ENCODE measurements at places on chromosomes 5 and 9. TPM values are rescaled to one million over a fixed set of nuclear protein-coding genes. Genes with fewer than 3 reads are reported as not detected.

- H3K27ac ChIP-seq = no peak overlapping the region
- no peaks in the 10 kb centered on the region for H3K36me3 ChIP-seq
- H3K4me3 ChIP-seq = no peak overlapping the region
- no peaks in the 10 kb centered on the region for H3K4me1 ChIP-seq
- H3K27me3 ChIP-seq = no peaks in the 10 kb centered on the region
Observed at GRCh38 chr5:96067894-96068614, 106.4 kb upstream of the ELL2 start.

SLC35A4 gene
- 18.5 TPM for total RNA-seq

- H3K36me3 ChIP-seq = no peaks in the 10 kb centered on the region
- DNase-seq = peak; percentile 5
Observed at GRCh38 chr5:132057498-132058255, 2.8 kb upstream of the IL3 start.

- DNase-seq = no peak
- H3K27me3 ChIP-seq = no peaks in the 10 kb centered on the region
- H3K36me3 ChIP-seq = no peaks in the 10 kb centered on the region
- no peak overlapping the region for H3K4me3 ChIP-seq
- H3K27ac ChIP-seq = no peak overlapping the region
Observed at GRCh38 chr9:124179196-124180071, 78.3 kb upstream of the NEK6 start.

GRCh38 chr9:21810881-21811280 is 8.4 kb downstream of the MTAP start:
- H3K4me3 ChIP-seq = no peak overlapping the region
- H3K27ac ChIP-seq = no peak overlapping the region
- no peaks in the 10 kb centered on the region for H3K36me3 ChIP-seq
- H3K27me3 ChIP-seq = no peaks in the 10 kb centered on the region

- no peak overlapping the region for H3K4me3 ChIP-seq
- DNase-seq = peak; percentile 65
- H3K27ac ChIP-seq = no peak overlapping the region
- H3K27me3 ChIP-seq = no peaks in the 10 kb centered on the region
- no peaks in the 10 kb centered on the region for H3K4me1 ChIP-seq
- no peaks in the 10 kb centered on the region for H3K36me3 ChIP-seq
Observed at GRCh38 chr5:1374679-1375055, 29.8 kb upstream of the CLPTM1L start.

PDGFRB gene
- total RNA-seq = 34.2 TPM

- no peaks in the 10 kb centered on the region for H3K27me3 ChIP-seq
- H3K36me3 ChIP-seq = no peaks in the 10 kb centered on the region
- H3K4me1 ChIP-seq = no peaks in the 10 kb centered on the region
- peak; percentile 44 for DNase-seq
Observed at GRCh38 chr5:174231956-174232487, 186.5 kb downstream of the NSG2 start.

DNA sequence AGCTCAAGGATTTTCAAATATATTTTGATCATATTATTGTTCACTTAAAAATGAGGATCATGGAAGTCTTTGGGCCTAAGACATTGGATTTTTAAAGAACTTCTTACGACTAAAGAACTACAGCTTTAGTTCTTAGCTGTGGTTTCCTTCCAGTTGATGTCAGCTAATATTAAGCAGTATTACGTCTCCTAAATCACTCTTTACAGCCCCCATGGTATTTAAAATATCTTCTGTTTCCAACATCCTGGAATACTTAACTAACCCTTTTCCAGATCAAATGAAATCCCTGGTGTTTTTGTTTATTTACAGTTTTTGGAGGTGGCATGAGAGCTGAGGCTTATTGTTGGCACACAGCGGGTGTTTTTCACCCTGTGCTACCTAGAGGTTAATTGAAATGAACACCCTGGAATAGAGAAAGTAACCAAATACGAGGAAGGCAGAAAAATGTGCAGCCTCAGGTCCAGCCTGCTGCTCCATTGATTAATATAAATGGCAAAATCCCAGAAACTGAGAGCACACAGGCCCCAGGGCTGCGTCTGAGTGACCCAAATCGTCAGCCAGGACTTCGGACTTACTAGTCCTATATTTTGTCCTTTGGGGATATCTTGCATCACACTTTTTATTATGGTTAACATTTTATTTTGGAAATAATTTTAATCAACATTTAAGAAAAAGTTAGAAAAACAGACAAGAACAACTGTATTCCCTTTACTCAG is 52.3 kb upstream of the ICE1 start:
- H3K4me1 ChIP-seq = no peaks in the 10 kb centered on the region
- no peaks in the 10 kb centered on the region for H3K27me3 ChIP-seq
- no peak for DNase-seq

- H3K4me3 ChIP-seq = no peak overlapping the region
- no peaks in the 10 kb centered on the region for H3K36me3 ChIP-seq
- H3K27ac ChIP-seq = no peak overlapping the region
- H3K4me1 ChIP-seq = peaks cover 22% of the 10 kb centered on the region
Observed at GRCh38 chr5:138495351-138495750, 30.1 kb downstream of the EGR1 start.

DNA sequence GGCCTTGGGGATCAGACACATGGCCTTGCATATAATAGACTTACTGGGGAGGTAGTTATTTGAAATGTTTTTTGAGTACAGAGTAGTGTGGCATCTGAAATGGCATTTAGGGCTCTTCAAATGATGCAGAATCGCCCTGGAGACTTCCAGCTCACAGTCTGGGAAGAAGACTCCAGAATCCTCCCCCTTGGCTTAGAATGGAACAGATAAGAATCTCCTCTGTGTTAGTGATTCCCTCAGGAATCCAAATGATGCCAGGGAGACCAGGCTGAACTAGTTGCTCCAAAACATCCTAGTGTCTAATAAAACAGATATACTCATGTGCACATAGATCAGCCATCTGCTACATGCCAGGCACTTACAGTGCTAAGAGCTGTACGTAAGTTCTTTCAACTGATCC is 38.6 kb upstream of the SMC5 start:
- no peaks in the 10 kb centered on the region for H3K4me1 ChIP-seq
- no peaks in the 10 kb centered on the region for H3K36me3 ChIP-seq
- no peak for DNase-seq
- H3K4me3 ChIP-seq = no peak overlapping the region
- no peaks in the 10 kb centered on the region for H3K27me3 ChIP-seq

DNA sequence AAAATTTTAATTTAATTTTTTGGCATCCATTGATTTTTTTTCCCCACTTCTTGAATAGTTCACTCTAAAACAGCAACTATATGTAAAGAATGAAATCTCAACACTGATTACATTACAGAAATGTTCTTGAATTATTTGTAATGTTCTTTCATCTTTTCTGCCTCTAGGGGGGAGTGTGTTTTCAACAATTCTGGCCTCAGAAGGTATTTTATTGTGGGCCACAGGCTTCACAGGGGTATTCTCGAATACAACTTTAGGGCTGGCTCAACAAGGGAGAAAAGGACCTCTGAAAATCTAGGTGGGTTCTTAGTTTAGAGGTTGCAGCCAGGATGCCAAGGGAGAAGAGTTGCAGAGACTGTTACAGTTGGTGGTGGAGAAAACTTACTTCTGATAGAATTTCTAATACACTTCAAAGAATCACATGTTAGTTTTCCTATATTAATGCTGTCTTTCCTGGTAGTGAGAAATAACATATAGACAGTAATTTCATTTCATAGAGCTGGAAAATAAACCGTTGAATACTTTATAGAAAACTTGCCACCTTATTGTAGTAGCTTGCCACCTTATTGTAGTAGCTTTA is 3.6 kb upstream of the NPR3 start:
- H3K27ac ChIP-seq = no peak overlapping the region
- DNase-seq = no peak
- no peaks in the 10 kb centered on the region for H3K27me3 ChIP-seq

DNA sequence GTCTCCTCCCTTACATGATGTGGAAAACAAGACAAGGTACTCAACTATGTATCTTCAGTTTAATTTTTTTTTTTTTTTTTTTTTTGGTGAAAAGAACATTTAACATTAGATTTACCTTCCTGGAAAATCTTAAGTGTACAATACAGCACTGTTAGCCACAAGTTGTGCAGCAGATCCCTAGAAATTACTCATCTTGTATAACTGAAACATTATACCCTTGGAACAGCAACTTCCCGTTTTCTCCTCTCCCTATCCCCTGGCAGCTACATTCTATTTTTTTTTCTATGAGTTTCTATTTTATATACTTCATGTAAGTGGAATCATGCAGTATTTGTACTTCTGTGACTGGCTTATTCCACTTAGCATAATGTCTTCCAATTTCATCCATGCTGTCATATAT is 421.9 kb upstream of the FTMT start:
- no peak for DNase-seq
- no peaks in the 10 kb centered on the region for H3K27me3 ChIP-seq
- no peaks in the 10 kb centered on the region for H3K4me1 ChIP-seq
- H3K4me3 ChIP-seq = no peak overlapping the region

DNA sequence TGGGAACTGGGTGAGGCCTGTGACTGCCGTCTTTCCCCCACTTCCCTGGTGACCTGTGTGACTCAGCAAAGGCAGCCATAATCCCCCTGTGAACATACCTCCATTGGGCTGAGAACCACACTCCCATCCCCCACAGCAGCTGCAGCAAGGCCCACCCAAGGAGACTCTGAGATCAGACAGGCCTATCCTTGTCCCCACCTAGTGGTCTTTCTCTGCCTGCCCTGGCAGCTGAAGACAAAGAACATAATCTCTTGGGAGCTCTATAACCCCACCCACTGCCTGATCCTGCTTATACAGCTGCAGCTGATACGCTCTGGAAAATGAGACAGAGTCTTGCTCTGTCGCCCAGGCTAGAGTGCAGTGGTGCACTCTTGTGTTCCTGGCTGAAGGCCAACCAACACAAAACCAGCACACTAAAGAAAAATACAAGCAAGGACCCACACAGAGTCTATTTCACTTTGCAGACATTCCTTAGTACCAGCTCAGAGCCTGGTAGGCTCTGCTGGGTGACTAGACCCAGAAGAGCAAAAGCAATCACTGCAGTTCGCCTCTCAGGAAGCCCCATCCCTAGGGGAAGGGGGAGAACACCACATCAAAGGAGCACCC is 106.7 kb downstream of the MCTP1 start:
- H3K27ac ChIP-seq = no peak overlapping the region
- no peak overlapping the region for H3K4me3 ChIP-seq
- no peak for DNase-seq
- no peaks in the 10 kb centered on the region for H3K4me1 ChIP-seq
- H3K36me3 ChIP-seq = no peaks in the 10 kb centered on the region

- DNase-seq = no peak
- no peak overlapping the region for H3K27ac ChIP-seq
- no peaks in the 10 kb centered on the region for H3K27me3 ChIP-seq
- peaks cover 20% of the 10 kb centered on the region for H3K36me3 ChIP-seq
- H3K4me1 ChIP-seq = peaks cover 17% of the 10 kb centered on the region
- no peak overlapping the region for H3K4me3 ChIP-seq
Observed at GRCh38 chr5:177430972-177431316, 4.5 kb downstream of the GRK6 start.

DNA sequence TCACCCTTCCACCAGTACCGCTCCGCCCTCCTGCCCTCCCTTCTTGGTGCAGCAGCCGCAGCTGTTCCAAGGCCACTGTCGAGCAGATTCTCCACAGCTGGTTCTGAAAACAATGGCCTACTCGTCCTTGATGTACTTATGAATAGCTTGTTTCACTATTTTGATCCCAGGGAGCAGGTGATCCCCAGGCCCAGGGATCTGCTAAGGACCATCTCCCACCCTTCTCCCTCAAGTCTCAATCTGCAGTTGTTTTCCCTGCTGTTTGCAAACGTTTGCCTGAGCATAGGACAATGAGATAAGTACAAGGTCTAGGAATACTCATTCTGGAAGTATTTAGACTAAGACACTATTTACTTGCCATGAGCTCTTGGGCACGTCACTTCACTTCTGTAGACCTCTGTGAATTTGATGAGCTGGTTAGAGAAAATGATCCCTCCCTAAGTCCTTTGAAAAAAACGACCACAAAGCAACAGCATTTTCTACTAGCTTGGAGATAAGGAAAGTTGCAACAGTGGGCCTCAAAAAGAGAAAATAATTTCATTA is 1.8 kb downstream of the LURAP1L start:
- DNase-seq = no peak
- H3K27ac ChIP-seq = peak overlapping the region; percentile 95
- H3K36me3 ChIP-seq = no peaks in the 10 kb centered on the region
- H3K4me1 ChIP-seq = peaks cover 19% of the 10 kb centered on the region
- peak overlapping the region; percentile 70 for H3K4me3 ChIP-seq
- no peaks in the 10 kb centered on the region for H3K27me3 ChIP-seq

PCDHGB4 gene
- 3.6 TPM for total RNA-seq

ECM2 gene
- 6.5 TPM for total RNA-seq

DNA sequence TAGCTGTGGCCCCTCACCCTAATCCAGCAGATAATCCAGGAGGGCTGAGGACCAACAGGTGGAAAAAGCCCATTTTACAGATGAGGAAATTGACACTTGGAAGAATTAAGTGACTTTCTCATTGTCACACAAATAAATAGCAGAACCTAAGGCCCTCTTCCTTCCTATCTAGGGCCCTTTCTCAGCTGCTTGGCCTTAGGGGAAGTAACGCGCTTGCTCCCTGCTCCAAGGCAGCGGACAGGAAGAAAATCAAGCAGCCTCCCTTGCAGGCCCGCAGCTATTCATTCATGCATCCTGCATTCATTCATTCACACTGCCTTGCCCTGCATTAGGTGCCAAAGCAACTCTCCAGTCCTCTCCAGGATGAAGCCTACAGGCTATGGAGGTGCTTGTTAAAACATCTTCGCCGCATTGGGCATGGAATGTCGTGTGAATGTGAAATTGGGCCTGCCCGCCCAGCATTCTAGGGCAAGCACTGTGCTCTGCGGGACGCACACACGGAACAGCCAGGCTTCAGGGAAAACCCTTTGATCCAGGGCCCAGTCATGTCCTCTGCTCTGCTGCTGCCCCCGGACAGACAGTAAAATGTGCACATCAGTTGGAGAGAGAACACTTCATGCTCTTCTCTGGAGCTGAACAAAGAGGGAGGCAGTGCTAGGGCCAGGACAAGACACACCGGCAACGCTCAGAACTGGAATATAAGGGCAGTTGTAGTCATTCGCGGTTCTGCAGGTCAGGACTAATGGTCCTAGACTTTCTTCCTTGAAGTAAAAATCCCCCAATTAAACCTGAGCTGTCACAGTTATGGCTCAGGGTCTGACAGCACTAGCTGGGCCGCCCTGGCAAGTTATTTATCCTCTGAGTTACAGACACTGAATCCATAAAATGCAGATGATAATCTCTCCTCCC is 166.0 kb downstream of the COL23A1 start:
- no peak for DNase-seq
- H3K27ac ChIP-seq = no peak overlapping the region
- no peaks in the 10 kb centered on the region for H3K36me3 ChIP-seq
- peaks cover 8% of the 10 kb centered on the region for H3K4me1 ChIP-seq

All from body of pancreas (tissue), 4 donors.